ENCODE measurements at places on chromosomes 6 and 20. TPM values are rescaled to one million over a fixed set of nuclear protein-coding genes. Genes with fewer than 3 reads are reported as not detected.

FOXA2 gene
- not detected for total RNA-seq

SSTR4 gene
- total RNA-seq, result not detected

SLC22A7 gene
- total RNA-seq, result 0.25 TPM

DNA sequence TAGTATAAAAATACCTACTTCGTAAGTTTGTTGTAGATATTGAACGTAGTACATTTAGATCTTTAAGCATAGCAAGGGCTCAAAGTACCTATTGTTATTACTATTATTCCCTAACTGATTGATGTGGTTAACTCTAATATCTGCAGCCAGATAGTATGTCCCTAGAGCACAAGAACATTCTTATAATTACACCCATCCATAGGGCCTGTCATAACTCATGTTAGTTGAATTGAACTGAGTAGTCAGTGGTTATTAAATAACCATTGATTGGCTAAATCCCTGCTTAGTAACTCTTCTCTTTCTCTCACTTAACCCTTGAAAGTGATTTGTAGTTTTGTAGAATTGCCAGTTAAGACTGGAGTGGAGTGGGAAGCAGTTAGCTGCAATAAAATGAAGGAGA, 207.5 kb upstream of the HS3ST5 start:
- no peak for DNase-seq

DNA sequence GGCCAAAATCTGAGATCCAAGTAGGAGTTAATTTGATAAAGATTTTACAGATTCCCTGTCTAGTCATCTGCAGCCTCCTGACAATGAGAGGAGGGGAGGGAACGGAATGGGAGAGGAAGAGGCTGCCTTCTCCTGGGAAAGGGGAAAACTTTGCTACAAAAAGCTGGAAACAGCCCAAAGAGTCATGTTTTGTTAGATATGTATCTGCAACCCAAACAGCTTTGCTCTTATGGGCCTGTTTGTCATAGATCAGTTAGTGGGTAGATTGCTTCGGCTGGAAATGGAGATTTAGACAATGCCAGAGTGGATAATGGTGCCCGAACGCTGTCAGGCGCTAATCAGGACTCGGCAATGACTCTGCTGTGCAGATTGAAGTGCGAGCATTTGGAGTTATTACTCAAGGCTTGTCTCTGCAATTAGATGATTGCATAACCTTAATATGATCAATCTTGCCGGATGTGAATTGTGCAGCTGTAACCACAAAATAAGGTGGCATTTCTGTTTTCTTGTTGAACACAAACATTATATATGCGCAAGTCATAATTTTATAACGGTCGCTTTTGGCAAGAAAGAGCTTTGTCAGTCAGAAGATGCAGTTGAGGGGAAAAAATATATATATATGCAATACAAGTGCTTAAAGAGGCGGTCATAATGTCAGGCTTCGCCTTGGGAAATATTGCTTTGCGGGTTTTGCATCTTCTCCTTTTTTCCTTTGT, 92.4 kb upstream of the MAFB start:
- no peak for DNase-seq

DNA sequence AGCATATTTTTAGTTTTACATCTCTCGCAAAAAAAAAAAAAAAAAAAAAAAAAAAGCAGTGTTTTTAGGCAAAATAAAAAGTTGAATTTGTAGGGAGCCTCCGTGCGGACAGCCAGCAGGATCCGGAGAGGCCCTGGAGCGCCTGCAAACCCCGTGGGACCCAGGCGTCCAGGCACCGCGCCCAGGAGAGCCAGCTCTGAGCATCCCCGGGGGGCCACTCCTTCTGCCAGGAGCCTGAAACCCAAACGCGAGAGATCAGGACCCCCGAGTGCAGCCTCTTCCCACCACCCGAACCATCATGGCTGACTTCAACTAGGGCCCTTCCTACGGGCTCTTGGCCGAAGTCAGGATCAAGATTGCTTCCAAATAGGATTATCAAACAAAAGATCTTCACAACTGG, 54.1 kb upstream of the LY86 start:
- no peak for DNase-seq

GRCh38 chr6:149218471-149218870, 99.0 kb upstream of the TAB2 start:
- no peak for DNase-seq
